Suppressor macrophage (primary cell): ENCODE measurements at places on chromosomes 6 and 20.

DNA sequence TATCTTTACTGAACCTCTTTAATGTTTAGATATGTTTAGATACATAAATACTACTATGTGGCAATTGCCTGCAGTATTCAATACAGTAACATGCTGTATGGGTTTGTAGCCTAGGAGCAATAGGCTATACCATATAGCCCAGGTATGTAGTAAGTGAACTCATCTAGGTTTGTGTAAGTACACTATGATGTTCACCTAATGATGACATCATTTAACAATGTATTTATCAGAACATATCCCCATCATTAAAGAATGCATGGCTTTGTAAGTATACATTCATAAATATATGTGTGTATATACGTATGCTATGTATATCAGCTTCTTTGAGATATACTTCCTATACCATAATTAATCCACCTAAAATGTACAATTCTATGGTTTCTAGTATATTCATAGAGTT is 631.2 kb upstream of the MAN1A1 start:
- DNase-seq: no peak

DNA sequence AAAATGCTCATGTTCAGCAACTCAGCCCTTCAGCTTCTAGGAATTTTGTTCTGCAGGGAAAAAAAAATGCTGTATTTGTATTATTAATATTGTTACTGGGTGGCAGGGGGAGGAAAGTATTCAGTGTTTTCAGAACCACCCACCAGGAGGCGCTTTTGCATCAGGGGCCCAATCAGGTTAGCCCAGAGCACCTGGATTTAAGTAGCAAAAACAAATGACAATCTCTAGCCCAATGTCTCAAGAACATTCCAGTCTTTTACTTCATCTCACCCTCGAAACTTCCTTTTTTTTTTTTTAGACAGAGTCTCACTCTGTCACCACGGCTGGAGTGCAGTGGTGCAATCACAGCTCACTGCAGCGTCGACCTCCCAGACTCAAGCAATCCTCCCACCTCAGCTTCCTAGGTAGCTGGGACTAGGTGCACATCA is 635 bp upstream of the C20orf203 start:
- DNase-seq: peak; percentile 63

DNA sequence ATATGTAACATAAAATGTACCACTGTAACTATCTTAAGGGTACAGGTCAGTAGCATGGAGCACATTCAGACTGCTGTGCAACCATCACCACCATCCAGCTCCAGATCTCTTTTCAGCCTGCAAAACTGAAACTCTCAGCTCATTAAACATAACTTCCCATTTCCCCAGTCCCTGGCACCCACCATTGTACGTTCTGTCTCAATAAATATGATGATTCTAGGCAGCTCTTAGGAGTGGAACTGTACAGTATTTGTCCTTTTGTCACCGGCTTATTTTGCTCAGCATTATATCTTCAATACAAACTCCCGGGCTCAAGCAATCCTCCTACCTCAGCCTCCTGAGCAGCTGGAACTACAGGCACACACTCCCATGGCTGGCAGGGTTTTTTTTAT is 1.5 kb downstream of the ZC3H12D start:
- peak; percentile 56 for DNase-seq

GRCh38 chr6:92700411-92700810 is 718.9 kb downstream of the EPHA7 start:
- no peak for DNase-seq

- DNase-seq: peak; percentile 67
Observed at GRCh38 chr6:27608916-27609883, 136.3 kb upstream of the ZNF184 start.

GRCh38 chr20:53165452-53165851 is 193.3 kb downstream of the TSHZ2 start:
- DNase-seq: no peak

DNA sequence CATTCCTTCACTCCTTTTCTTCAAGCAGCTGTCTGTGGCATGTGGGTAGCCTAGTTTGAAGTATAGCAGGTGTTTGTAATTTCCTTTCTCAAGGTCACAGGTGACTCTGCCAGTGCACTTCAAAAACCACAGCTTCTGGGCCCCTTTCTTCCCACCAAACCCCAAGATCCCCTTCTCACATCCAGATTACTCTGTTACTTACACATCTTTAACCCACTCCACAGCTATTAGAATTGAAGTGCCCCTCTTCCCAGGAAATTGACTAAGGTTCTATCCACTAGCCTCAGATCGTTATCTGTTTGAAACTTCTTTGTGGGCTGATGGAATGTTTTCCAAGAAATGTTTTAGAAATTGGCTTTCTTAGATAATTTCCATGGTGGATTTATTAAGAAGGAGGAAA is 150.8 kb downstream of the AHI1 start:
- DNase-seq: no peak

- peak; percentile 78 for DNase-seq
Observed at GRCh38 chr6:170529839-170530469, 23.2 kb downstream of the PSMB1 start.

DNA sequence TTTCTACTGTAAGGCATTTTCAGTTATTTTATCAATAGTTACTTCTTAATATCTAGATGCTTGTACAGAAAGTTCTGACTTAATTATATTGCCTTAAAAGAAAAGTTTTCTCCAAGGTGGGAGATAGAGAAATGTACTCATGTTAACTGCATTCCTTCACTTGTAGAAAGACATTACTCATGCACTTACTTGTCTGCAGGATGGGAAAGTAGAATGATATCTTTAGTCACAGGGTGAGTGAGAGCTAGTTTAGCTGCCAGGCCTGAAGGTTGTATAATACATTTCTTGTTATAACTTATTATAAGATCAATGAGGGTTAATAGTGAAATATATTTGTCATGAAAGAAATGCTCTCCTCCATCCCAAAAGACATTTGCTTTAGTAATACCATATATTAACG is 92.1 kb downstream of the CRYBG1 start:
- DNase-seq: no peak

GRCh38 chr6:109224994-109225393 is 129.7 kb downstream of the CEP57L1 start:
- DNase-seq: no peak

GRCh38 chr20:9143926-9144325 is 75.0 kb downstream of the PLCB4 start:
- no peak for DNase-seq

DNA sequence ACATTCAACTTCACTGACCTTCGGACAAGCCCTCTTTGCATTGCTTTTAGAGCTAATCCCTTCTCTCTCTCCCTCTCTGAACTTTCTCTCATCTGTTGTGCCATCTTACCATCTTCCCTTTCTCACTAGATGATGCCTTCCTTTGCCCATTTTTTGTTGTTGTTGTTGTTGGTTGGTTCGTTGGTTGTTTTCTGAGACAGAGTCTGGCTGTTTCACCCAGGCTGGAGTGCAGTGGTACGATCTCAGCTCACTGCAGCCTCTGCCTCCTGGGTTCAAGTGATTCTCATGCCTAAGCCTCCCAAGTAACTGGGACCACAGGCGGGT is 18.8 kb downstream of the MAP3K5 start:
- DNase-seq: no peak

DNA sequence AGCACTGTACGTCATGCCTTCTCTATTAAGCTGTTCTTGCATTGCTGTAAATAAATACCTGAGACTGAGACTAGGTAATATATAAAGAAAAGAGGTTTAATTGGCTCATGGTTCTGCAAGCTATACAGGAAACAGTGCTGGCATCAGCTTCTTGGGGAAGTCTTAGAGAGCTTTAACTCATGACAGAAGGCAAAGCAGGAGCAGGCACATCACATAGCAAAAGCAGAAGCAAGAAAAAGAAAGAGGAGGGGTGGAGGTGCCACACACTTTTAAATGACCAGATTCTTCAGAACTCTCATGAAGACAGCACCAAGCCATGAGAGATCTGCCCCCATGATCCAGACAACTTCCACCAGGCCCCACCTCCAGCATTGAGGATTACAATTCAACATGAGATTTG is 30.1 kb downstream of the CYB5R4 start:
- DNase-seq: peak; percentile 45

DNA sequence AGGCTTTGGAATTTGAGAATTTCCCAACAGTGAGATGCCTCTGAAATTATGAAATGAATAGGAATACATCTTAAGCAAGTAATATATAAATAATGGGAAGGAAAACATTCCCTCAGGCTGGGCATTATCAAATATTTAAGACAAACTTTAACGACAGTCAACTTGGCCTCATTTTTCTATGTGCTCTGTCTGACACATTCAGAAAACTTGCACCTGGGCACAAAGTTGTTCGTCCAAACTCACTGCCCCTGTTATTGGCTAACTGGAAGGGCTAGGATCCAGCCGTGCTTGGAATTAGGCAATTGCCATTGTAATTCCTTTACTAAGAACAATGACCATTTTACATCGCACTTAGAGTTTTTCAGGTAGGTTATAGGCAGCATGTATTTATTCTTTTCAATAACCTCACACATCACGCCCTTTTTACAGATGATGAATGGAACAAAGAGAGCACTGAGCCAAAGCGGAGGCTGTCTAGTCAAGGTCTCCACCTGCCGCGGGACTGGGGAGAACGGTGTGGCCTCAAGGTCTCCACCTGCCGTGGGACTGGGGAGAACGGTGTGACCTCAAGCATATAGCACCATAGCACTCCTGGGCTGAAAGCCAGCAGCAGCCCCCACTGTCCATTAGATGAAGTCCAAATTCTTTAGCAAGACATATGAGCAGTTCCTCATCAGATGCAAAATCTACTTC is 40.7 kb upstream of the FOXQ1 start:
- DNase-seq: no peak

- DNase-seq: no peak
Observed at GRCh38 chr20:44170816-44171410, 16.1 kb downstream of the JPH2 start.

DNA sequence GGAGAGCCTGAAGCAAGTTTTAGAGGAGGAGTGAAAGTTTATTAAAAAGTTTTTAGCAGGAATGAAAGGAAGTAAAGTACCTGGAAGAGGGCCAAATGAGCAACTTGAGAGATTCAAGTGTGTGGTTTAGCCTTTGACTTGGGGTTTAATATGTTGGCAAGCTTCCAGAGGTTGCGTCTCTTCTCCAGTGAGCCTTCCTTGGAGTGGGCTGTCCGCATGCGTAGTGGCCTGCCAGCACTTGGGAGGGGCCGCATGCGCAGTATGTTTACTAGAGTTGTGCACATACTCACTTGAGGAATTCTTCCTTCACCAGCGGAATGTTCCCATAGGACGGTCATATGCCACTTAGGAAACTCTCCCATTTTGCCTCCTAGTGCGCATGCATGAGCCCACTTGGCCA is 235.2 kb downstream of the ALDH8A1 start:
- DNase-seq: peak; percentile 28

GRCh38 chr6:28981431-28981832 is 23.7 kb downstream of the ZNF311 start:
- DNase-seq: peak; percentile 91

DNA sequence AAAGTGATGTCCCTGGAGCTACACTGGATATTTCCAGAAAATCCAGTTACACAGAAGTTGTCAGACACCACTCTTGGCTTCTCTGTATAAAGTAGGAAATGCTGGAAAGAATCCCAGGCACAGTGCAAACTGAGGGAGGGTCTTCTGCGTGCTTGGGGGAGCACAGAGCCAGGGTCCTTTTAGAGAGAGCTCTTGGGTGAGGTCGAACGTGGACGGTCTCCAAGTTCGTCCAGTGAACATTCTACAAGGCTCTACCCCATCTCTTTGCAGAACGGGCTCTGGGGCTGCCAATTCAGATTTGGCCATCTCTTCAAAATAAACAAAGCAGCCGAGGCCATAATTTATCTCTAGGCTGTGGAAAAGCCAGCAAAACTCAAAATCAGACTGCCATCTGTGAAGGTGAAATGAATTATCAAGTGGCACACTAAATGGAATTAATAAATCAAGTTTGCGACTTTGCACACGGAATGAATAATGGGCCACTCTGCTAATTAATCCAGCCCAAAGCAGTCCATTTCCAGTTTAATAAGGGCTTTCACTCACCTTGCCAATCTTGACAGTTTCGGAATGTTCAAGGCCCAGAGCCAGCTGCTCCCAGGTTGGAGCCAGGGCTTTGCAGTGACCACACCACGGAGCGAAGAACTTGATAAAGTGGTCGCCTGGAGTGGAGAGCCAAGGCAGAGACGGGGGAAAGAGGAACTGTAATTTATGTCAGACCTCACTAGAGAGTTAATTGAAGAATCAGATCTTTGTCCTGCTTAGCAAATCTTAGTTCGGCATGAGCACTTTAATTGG is 19.3 kb downstream of the TXNDC5 start:
- DNase-seq: no peak

GRCh38 chr20:3787324-3788014 is 929 bp upstream of the CENPB start:
- DNase-seq: no peak

GRCh38 chr20:14199111-14199510 is 138.3 kb downstream of the FLRT3 start:
- DNase-seq: no peak
